Dermis microvascular lymphatic vessel endothelial cell (primary cell): ENCODE measurements at places on chromosomes 11 and 22. TPM values are rescaled to one million over a fixed set of nuclear protein-coding genes. Genes with fewer than 3 reads are reported as not detected.

GRCh38 chr11:64056213-64056785 lies 20.6 kb downstream of the FLRT1 start:
- DNase-seq, result no peak

DNA sequence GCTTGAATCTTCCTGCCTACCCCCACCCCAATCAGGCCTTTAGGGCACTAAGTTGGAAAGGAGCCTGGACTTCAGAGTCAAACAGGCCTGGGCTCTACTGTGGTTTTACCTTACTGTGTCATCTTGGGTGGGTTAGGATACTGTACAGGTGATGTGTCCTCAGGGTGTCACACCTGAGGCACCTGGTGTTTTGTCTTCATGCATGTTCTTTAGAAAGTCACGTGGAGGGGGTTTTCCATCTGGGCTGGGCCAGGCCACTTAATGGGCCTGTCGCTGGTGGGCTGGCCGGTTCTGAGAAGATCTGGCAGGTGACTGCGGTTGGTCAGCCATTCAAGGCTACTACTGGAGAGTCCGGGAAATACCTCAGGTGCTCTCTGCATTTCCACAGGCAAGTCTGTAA lies 92.6 kb downstream of the SWAP70 start:
- DNase-seq, result no peak

DNA sequence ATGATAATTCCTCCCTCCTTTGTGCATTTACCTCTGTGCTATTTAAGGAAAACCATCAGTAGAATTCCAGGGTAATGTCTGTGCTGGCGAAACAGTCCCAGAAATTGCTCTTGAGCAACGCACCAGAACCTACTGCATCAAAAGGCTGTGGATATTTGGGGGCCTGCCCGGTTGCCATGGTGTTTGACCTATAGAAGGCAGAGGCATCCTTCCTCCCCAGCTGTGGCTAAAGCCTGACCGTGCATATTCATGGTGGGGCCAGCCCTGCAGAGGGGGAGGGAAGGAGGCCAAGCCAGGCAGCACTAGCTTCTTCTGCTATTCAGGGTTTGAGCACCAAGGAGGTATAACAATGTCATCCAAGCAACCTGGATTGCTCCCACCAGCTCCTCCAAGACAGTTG lies 215.0 kb upstream of the E2F8 start:
- no peak for DNase-seq

DNA sequence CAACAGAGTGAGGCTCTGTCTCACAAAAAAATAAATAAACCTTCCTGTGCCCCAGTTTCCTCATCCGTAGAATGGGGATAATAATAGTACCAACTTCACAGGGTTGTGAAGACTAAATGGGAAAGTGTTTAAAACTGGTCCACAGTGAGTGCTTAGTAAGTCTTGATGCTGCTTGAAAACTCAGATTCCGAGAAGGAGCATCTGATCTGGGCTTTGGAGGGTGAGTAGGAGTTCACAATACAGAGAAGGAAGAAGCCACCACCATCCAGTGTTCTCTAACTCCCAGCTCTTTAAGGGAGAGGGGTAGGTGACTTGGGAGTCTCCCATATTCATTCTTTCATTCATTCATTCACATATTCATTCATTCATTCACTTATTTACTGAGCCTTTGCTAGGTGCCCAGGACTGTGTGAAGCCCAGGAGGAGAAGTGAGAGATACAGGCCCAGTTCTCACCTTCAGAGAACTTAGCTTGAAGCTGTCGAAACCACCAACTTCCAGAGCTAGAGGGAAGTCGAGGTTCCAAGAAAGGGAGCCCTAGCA lies 17.7 kb downstream of the CYTH4 start:
- no peak for DNase-seq

- DNase-seq, result no peak
These were observed 79.1 kb downstream of the GUCY1A2 start for GRCh38 chr11:106939157-106939556.

GRCh38 chr22:47696776-47697175 lies 934.3 kb downstream of the TBC1D22A start:
- no peak for DNase-seq

DNA sequence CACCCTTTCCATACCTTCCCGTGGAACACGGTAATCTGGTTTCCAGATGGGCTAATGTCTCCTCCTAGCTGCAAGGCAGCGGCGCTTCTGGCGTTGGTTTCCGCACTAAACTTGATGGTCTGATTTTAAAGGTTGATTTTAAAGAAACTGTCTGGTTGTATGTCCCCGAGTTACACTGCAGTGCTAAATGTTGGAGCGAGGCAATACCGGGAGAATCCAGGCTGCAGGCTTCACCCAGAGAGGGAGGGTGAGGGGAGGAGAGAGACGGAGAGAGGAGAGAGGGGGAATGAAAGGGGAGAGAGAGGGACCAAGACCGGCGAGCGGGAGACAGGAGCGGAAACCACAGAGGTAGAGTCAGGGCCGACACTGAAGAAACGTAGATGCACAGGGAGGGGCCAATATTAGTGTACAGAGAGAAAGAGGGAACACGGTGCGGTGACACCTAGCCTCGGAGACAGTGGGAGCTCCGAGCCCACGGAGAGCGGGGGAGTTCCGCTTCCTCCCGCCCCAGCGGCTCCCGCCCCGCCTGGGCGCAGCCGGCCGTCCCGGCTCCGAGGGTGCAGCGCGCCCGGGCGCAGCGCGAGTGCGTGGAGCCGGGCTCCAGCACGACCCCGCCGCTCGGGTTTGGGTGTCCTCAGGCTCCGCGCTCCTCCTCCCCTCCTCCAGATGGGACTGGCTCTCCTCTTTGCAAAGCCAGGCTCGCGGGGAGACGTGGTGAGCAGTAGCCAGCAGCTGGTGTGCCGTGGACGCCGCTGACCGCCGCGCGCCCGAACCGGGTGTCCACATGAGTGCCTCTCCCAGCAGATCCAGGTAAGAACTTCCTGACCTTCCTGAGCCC lies 71.9 kb upstream of the GRAMD1B start:
- no peak for DNase-seq

- DNase-seq, result no peak
These were observed at the start of gene P2RY6 for GRCh38 chr11:73271936-73272679. TSS of gene P2RY6 (plus strand) at chr11:73272338. CDS start at chr11:73296519, 24,181 bp downstream.

GRCh38 chr11:100777103-100777502 lies 90.0 kb downstream of the ARHGAP42 start:
- DNase-seq, result no peak

DNA sequence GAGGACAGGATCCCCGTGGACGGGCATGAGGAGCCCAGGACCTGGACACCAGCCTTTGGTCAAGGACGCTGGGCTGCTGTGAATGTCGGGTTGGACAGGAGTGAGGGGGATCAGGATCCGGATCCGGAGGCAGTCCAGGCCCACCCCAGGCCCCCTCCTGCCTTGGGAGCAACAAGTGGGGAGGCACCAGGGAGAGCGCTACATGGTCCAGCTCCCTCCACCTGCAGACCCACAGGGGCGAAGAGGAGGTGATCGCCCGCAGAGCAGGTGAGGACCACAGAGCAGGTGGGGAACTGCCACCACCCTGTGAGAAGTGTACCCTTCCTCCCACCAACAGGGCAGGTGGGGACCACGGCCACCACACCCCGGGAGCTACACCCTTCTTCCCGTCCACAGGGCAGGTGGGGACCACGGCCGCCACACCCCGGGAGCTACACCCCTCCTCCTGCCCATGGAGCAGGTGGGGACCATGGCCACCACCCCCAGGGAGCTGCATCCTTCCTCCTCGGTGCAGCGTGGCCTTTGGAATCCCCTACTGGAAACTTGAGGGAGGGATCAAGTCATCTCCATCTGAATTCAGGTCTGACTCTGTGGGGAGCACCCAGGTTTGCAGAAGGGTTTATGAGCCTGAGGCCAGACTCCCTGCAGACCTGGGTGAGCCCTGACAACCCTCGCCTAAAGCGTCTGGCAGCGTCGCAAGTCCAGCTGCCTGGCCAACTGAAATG lies 141.0 kb downstream of the BRD1 start:
- no peak for DNase-seq

DNA sequence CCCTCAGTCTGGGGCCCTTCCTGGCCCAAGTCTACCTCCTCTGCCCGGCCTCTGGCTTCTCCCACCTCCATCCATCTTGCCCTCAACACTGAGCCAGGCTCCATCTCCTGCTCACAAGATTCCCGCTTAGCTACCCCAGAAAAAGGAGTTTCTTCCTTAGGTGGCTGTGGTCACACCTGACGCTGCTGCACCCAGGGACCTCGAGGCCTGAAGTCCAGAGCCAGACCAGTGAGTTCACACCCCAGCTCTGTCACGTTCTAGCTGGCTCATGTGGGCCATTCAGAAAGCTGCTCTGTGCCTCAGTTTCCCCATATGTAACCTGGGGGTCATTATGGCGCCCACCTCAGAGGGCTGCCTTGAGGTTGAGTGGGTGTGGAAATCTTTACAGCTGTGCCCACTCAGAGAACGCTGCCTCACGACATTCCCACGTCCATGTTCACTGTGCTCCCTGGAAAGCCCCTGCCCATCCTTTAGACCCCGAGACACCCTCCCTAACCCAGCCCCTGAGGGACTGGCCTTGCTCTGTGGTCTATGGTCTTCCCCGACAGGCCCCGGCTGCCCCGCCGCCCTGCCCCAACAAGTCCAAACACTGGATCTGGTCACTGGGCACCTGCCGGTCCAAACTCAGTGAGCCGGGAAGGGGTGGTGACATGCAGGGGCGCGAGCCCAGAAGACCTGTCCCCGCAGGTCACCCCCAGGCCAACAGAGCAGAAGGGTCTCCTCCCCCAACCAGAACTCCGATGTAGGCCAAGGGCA lies 9.8 kb downstream of the PLXNB2 start:
- DNase-seq, result no peak

GRCh38 chr11:4025248-4025966 lies 69.2 kb upstream of the RRM1 start:
- peak; percentile 80 for DNase-seq

TRIM49 gene
- not detected in 2 replicates for total RNA-seq

DRAP1 gene
- 67.3 and 84.5 TPM in 2 replicates for total RNA-seq

FAM89B gene
- 12.2 and 23.8 TPM in 2 replicates for total RNA-seq
